GM12892 (cell line): ENCODE measurements at places on chromosomes 1 and 21.

GRCh38 chr1:8497210-8497819 lies 179.4 kb downstream of the SLC45A1 start:
- no peak for DNase-seq

DNA sequence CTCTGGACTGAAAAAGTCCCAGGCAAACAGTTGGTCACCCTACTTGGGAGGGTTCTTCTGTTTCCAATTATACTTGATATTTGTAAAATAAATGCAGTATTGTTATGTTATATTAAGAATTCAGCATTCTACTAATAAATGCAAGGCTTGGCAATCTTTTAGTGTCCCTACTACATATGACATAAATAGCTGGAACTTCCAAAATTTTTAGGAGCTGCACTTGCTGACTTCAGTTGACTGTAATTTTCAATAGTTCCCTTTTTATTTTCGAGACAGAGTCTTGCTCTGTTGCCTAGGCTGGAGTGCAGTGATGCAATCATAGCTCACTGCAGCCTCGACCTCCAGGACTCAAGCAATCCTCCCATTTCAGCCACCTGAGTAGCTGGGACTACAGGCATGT lies 20.0 kb downstream of the FOXD3 start:
- no peak for DNase-seq

- DNase-seq = no peak
Measured at GRCh38 chr1:169508432-169509338, 22.9 kb upstream of the SLC19A2 start.

GRCh38 chr1:228870041-228870713 lies 134.9 kb downstream of the RHOU start:
- no peak for DNase-seq
